ENCODE measurements at places on chromosomes 6 and 20.

DNA sequence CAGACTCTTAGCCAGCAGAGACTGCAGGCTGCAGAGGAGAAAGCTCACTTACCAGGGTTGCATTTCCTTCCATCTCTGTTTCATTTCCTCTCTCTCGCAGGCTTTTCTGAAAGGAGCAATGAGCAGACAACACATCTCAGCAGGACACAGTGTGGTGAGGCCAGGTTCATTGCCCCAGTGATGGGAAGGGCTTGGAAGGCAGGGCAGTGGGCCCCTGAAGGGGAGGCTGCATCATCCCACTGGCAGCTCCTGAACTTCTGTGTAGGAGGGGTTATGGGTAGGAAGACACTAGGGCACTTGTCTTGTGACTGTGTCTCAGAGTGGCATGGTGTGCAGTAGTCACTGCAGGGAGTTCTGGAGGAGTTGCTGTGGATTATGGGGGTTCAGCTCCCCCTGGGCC lies 246.8 kb downstream of the QKI start:
- no peak for DNase-seq

GRCh38 chr6:11755725-11756124 lies 22.9 kb downstream of the ADTRP start:
- DNase-seq: no peak

DNA sequence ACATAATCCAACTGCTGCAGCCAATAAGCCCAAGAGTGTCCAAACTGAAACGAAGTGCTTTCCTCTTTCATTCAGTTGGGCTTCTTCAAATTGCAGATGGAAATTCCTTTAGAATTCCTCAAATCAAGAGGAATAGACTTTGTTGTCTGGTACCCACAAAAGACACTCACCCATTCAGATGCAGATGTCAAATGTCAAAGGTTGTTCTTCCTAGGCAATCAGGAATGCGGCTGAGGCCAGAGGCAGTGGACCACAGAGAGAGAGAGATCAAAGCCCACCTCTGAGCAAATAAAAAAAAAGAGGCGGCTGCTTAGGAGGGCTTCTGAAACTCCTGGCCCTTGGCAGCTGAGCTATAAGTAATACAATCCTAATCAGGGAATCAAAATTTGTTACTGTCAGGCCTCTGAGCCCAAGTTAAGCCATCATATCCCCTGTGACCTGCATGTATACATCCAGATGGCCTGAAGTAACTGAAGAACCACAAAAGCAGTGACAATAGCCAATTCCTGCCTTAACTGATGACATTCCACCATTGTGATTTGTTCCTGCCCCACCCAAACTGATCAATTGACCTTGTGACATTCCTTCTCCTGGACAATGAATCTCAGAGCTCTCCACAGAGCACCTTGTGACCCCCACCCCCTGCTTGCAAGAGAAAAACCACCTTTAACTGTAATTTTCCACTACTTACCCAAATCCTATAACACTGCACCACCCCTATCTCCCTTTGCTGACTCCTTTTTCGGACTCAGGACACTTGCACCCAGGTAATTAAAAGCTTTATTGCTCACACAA lies 303.0 kb upstream of the GJE1 start:
- no peak for DNase-seq

DNA sequence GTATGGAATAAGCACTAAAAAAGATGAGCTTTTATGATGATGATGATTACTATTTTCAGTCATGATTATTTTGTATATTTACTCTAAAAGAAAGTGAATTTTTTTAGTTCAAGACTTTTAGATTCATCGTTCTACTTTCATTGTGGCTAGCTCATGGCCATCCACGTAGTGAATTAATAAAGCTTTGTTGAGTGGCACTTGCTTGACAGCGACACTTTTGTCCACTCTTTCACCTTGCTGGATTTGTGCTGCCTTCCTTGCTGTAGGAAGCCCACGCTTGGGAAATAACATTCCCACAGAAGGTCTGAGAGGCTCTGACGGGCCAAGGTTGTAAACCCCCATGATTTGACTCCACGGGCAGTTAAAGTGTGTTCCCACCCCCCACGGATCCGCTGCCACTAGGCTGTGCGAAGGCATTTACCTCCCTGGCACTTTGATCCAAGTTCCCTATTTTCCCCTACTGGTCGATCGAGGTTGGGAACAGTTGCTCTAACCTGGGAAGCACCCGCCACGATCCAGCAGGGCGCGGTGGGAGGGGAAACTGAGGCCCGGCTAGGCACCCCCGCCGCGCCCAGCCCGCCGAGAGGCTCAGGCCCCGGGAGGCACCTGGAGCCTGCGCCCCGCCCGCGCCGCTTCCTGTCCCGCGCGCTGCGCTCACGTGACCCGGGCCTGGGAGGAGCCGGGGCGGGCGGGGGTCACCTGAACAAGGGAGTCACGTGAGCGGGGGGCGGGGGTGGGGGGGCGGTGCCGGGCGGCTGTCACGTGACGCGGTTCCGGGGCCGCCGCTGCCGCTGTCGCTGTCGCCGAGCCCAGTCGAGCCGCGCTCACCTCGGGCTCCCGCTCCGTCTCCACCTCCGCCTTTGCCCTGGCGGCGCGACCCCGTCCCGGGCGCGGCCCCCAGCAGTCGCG lies at the start of gene IGF2R:
TSS of gene IGF2R (plus strand) at position 788 of the 909 bp plus-strand sequence. CDS start 165 bp downstream, outside the sequence.
- peak; percentile 51 for DNase-seq

DNA sequence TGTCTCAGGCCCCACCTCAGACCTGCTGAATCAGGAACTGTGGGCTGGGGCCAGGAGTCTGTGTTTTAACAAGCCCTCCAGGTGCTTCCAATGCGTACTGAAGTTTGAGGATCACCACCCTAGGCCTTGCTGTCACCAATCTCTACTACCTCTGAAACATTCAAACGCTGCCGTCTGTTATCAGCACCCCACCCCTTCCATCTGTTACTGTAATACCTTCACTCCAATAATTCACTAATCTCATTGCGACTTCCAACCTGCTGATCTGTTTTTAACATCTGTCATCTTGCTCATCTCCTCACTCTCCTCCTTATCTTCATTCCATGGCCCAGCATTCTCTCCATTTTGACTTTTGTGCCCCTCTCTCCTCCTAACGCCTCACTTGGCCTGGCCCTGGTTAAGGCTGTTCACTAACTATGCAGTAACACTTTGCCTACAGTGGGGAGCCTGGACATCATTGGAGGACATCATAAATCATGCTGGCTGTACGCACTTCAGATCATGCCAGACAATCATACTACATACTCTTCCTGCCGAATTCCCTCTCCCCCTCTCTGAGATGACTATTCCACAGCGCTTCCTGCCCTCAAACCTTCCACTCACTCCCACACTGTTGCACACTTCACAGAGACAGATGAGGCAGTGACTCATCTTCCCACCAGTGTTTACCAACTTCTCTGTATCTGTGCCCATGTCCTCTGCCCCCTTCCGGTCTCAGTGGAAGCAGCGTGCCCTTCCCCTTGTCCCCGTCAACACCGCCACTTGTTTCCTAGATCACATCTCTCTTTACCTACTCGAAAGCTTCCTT lies 3.0 kb upstream of the GUCA1B start:
- no peak for DNase-seq

- no peak for DNase-seq
Observed at GRCh38 chr6:81228912-81229555, 523.4 kb downstream of the TENT5A start.

DNA sequence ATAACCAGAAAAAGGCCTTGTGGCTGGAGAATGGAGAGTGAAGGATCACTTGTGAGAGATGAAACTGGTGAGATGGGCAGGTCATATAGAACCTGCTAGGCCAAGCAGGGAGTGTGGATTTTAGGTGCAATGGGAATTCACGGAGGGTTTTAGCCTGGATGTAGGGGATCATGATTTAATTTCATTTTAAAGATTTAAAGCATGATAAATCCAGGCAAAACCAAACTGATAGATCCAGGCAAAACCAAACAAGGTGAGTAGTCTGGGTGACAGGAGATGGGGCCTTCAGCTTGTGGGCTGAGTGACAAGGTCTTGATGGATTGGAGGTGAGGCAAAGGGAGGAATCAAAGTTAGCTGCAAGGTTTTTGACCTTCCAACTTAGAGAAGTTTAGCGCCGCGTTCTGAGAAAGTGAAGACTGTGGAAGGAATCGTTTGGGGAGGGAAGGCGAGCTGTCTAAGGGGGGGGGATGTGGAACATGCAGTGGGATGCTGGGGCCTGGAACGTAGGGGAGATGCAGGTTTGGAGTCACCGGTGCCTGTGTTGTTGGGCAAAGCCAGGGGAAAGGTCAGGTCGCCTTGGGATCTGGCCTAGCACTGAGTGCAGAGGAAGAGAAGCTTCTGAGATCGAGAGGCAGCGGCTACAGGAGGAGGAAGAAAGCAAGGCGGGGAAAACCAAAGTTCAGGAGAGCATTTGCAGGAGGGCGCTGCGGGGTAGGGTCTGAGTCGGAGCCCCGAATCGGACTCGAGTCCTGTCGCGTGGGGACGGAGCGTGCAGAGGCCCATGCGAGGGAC lies 1.3 kb upstream of the PLCG1 start:
- DNase-seq: no peak

- DNase-seq: no peak
Observed at GRCh38 chr6:151749341-151749740, 58.1 kb upstream of the ESR1 start.
